Temporal lobe (tissue), 4 donors: ENCODE measurements at places on chromosomes 2 and 18. TPM values are rescaled to one million over a fixed set of nuclear protein-coding genes. Genes with fewer than 3 reads are reported as not detected.

Gene ALKAL2
- not detected for total RNA-seq

Gene ZSWIM2
- total RNA-seq = 0.49 TPM

Gene MC4R
- 1.2 TPM for total RNA-seq

Gene ST6GAL2
- total RNA-seq = 76.0 TPM

Gene GREB1L
- 0.74 TPM for total RNA-seq

Gene GRB14
- total RNA-seq = 12.0 TPM

Gene ALPG
- not detected for total RNA-seq

Gene RIT2
- total RNA-seq = 16.0 TPM

Gene ARHGAP28
- total RNA-seq = 16.2 TPM
